Upper lobe of left lung (tissue), 6 donors: ENCODE measurements at places on chromosomes 6 and 20.

GRCh38 chr20:46058599-46059281, 29.7 kb downstream of the SLC12A5 start:
- H3K36me3 ChIP-seq: peaks cover 12% of the 10 kb centered on the region
- no peak overlapping the region for H3K4me3 ChIP-seq
- no peak for DNase-seq
- H3K4me1 ChIP-seq: peaks cover 38% of the 10 kb centered on the region
- H3K27ac ChIP-seq: peak overlapping the region; percentile 21

DNA sequence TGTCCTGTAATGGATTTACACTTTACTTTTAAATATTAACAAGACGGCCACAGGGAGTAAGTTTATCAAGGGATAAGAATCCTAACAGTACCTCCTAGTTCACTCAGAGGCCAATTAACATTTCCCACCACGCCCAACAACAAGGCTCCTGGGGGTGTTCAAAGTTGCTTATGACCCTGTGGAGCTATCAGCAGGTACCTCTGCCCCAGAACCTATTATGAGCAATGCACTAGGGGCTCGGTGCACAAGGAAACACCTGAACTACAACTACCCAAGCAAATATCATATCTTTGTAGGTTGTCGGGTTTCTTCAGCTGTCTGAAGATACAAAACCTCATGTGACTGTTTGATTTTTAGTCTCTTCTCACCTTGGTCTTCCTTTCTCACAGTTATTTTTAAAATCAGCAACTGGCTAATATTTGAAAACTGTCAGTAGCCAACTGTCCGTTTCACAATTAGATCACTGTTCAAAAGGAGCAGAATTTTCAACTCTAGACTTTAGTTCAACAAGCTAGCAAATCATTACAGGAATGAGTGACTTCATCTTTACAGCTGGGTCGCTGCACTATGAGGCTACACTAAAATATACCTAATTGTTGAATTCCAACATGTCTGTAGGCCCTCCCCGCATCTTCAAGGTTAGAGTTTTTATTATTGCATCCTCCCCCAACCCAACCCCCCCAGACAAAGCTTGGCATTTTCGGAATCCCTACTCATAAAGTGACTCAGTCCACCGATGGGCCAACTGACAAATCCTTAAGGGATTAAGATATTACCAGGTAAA, 38.1 kb downstream of the B4GALT5 start:
- H3K4me3 ChIP-seq: no peak overlapping the region
- H3K36me3 ChIP-seq: no peaks in the 10 kb centered on the region
- H3K27ac ChIP-seq: peak overlapping the region; percentile 46

GRCh38 chr6:14464055-14464454, 346.5 kb downstream of the CD83 start:
- no peak overlapping the region for H3K27ac ChIP-seq
- no peak overlapping the region for H3K4me3 ChIP-seq
- no peaks in the 10 kb centered on the region for H3K27me3 ChIP-seq
- no peaks in the 10 kb centered on the region for H3K4me1 ChIP-seq

GRCh38 chr6:166168616-166169548, 1.2 kb upstream of the TBXT start:
- H3K4me3 ChIP-seq: peak overlapping the region; percentile 17
- no peaks in the 10 kb centered on the region for H3K36me3 ChIP-seq
- no peaks in the 10 kb centered on the region for H3K27me3 ChIP-seq
- H3K4me1 ChIP-seq: peaks cover 26% of the 10 kb centered on the region
- H3K27ac ChIP-seq: no peak overlapping the region
- no peak for DNase-seq

DNA sequence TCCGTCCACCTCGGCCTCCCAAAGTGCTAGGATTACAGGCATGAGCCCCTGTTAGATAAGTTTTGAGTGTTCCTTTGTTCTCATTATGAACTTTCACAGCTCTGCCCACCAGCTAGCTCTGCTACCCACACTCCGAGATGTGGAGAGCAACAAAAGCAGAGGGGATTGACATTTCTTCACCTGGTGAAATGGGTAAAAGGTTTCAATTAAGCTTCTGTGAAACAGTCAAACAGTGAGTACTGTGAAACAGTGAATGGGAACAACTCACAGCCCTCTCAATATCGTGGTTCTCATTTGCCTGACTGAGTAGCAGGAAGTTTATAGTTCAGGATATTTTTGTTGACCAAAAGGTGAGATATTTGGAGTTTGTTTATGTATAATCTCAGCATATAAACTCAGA, 412.8 kb downstream of the CD83 start:
- H3K36me3 ChIP-seq: no peaks in the 10 kb centered on the region
- H3K4me1 ChIP-seq: no peaks in the 10 kb centered on the region
- no peaks in the 10 kb centered on the region for H3K27me3 ChIP-seq
- DNase-seq: no peak
- no peak overlapping the region for H3K27ac ChIP-seq
- H3K4me3 ChIP-seq: no peak overlapping the region

DNA sequence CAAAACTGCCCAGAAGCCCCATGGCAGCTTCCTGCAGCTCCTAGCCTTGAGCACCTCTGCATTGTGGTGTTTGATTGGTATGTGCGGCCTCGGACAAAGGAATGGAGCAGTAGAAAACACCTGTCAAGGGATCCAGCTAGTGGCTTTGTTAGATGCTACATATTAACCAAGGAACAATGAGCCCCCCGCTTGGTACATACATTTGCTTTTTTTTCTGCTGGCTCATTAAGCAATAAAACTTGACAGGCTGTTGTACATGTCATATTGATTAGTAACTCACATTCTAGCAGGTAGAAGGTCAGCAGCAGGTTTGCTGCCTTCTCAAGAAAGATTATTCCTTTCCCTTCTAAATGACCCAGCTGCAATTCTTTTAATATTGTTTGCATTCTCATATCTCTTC, 937 bp downstream of the SPACA1 start:
- H3K4me3 ChIP-seq: no peak overlapping the region
- no peak for DNase-seq
- no peaks in the 10 kb centered on the region for H3K4me1 ChIP-seq
- no peaks in the 10 kb centered on the region for H3K27me3 ChIP-seq

- no peaks in the 10 kb centered on the region for H3K36me3 ChIP-seq
- H3K4me1 ChIP-seq: no peaks in the 10 kb centered on the region
- H3K27me3 ChIP-seq: no peaks in the 10 kb centered on the region
- H3K27ac ChIP-seq: no peak overlapping the region
Measured at GRCh38 chr20:48166082-48166835, 381.0 kb upstream of the SULF2 start.

- peak; percentile 79 for DNase-seq
- H3K4me1 ChIP-seq: peaks cover 4% of the 10 kb centered on the region
- no peaks in the 10 kb centered on the region for H3K27me3 ChIP-seq
Measured at GRCh38 chr20:46568570-46569129, 18.2 kb upstream of the OCSTAMP start.
